ENCODE measurements at places on chromosomes 6 and 20.

DNA sequence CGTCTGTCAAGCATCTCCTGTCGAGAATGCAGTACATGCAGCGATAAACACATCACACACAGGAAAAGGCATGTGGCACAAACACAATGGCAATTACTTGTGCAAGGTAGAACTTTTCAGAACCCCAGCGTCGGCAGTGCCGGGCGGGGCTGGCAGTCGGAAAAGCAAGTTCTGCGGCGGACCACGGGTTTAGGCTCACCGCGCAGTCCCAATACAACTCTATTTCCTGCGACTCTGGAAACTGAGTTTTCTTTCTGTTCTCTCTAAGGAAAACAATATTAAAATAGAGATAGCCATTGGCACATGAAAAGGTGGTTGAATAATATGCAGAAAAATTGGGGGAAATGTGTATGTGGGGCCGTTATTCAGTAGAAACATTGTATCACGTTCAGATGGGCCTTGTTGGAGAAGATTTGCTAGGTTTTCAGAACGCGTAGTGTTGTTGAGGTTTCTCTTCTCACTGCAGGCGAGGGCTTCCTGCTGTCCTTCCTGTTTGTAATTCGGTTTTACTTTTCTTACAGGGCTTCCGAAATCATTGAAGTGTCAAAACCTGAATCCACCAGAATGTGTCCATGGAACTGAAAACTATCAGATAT, 369.5 kb downstream of the THBS2 start:
- DNase-seq, result no peak

- DNase-seq, result no peak
Observed at GRCh38 chr6:148055419-148055818, 287.2 kb upstream of the SASH1 start.

- DNase-seq, result no peak
Observed at GRCh38 chr6:51137777-51138176, 319.1 kb downstream of the TFAP2B start.

DNA sequence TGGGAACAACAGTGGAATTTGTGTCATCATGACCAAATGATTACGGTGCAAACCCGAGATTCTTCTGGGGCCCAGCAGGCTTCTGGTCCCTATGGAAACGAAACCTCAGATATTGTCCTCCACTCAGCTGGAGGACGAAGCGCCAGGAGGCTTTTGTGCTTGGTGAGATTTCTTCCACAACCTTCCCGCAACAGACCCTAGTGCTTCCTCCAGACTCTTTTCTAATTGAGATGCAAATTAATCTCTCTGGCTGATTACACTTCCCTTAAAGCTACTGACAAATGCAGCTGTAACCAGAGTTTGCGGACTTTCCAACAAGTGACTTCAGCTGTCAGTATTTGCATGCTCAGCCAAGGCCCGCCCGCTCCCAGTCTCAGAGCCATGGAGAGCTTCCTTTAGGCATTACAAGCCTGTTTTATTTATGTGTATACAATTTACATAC, 96.0 kb downstream of the INSM1 start:
- DNase-seq, result no peak

- DNase-seq, result no peak
Observed at GRCh38 chr6:123203928-123204327, 207.9 kb downstream of the CLVS2 start.
